Activated gamma-delta T cell treated with Interleukin-2 at 50 U/mL for 16 hours (primary cell): ENCODE measurements at places on chromosomes 12 and 14.

DNA sequence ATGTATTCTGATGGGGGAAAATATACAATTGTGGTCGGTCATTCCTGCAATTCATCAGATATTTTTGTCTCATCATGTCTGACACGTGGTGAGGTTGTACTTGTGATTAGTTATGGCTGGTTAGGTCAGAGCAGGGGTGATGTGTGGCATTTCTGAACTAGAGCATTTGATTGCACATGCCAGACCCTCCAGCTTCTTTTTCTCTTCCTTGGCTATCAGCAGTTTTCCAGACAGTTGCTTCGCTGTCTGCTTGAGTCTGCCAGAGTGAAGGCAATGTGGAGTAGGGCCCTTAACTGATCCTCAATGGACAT is 25.9 kb downstream of the TMEM117 start:
- DNase-seq: no peak

DNA sequence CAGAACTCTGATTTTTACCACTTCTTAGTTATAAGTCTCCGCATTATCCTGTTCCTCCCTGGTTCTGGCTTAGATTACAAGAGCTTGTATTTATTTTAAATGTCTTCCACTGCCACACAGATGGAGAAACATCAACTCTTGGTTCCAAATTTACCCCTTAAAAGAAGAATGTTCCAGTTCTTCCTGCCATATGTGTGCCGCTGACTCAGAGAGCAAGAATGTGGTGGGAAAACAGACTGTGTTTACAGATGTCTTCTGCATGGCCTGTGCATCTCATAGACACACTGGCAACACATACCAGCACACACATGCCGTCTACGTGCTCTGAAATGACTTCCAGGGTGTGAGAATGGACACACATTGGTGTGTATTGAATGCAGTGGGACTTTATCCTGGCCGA is 383.0 kb downstream of the LRIG3 start:
- DNase-seq: no peak

DNA sequence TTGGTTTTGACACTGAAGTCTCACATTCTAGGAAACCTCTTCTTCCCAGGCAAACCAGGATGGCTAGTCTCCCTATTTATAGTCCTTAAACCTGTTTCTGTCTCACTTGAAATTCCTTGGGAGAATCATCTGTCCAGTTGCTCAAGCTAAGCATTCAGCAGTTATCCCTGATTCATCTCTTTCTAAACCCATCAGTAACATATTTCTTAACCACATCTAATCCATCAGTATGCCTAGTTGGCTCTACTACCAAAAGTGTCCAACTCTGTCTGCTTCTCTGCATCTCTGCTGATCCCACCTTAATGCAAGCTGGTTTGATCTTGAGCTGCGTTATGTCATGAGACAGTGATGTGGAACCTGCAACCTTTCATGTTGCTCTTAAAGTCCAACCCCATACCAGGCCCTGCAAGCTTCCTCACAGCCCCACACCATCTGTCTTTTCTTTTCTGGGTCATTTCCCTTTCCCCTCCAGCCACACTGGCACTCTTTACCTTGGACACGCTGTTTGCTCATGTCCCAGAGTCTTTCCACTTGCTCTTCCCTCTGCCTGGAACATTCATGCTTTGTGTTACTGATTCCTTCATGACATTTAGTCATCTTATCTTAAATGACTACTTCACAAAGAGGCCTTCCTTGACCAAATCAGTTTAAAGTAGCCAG is 380.8 kb upstream of the RGS6 start:
- no peak for DNase-seq

DNA sequence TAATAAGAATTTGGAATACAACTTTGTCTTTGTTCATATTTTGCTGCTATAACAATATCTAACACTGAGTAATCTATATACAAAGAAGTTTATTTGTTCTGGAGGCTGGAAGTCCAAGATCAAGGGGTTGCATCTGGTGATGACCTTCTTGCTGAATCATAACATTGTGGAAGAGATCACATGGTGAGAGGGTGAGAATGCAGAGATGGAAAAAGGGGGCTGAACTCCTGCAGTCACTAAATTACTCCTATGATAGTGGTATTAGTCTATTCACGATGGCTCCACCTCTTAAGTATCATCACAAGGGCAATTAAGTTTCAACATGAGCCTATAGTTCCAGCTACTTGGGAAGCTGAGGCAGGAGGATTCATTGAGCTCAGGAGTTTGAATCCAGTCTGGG is 4.5 kb upstream of the AKAP6 start:
- DNase-seq: no peak

GRCh38 chr12:51744235-51744634 is 104.3 kb downstream of the FIGNL2 start:
- DNase-seq: no peak

DNA sequence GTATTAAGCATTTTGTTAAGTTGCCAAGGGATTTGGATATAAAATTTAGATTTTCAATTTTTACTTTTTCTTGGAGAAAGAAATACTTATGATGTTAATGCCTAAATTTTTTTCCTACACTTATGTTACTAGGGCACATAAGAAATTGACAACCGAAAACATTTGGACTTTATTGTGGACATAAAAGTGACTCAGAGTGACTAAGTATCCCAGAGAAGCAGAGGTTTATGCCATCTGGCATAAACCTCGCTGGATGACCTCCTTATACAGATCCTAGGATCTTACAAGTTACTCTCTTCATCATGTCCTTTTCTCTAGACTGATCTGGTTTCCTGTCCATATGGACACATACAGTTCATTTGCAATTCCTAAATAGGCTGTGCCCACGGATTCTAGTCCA is 89.8 kb downstream of the RERG start:
- no peak for DNase-seq

DNA sequence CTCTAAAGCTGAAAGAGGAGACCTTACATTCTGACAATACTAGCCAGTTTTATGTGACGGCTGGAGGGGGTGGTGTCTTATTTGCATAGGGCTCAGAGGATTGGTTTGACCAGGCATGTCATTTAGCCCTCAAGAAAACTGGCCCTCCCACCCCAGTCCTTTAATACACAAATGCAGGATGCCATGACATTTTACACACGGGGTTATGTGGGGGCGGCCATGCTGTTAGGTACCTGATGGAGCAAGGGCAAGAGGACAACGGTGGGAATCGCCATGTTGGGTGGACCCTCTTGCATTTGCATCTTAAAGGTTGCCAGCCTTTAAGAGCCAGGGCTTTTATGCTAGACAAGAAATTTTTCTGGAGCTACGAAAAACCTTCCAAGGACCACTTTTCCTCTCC is 23.3 kb downstream of the MDM2 start:
- DNase-seq: no peak

- DNase-seq: no peak
Observed at GRCh38 chr12:93957870-93958269, 190.5 kb upstream of the PLXNC1 start.

- DNase-seq: no peak
Observed at GRCh38 chr12:80107221-80107620, 7.9 kb downstream of the OTOGL start.

DNA sequence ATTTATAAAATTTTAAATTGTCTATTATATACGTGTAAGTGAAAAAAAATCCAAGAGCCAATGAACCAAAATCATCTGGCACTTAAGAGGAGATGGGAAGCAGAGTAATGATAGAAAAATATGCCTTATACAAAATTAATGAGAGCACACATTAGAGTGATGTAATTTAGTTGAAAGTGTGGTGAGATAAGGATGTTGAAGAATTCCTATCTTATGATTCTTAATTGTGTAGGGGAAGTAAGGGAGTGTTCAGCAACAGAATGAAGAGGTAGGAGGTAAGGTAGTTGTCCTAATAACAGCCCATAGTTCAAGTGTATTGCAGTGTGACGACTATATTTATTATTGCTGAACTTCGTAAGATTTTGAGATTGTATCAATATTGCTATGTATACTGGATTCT is 843.4 kb upstream of the FLRT2 start:
- no peak for DNase-seq

DNA sequence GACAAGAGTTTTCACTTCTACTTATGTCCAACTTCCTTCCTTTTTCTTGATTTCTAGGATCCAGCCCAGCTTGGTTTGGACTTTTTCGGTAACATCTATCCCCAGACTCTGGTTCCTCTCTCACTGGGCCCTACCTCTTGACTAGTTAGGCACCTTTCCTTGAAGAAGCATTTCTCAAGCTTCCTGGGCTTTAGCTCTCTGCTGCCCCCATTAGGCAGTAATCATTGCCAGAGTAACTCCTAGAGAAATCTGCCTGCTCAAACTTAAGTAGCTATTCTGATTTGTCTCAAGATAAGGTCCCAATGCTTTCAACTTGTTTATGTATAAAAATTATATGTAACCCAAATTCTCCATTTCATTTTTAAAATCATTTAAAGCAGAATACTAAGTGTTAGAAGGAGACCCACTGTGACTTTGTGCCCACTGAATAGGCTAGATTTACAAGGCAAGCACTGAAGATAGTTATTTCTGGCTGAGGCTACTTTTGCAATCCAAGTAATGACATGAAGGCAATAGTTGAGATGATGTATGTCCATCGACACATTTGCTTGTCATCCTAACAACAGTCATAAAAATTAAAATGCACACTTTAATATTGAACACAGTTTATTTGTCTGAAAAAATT is 275.0 kb upstream of the G2E3 start:
- no peak for DNase-seq

- DNase-seq: no peak
Observed at GRCh38 chr14:21309238-21309636, 29.4 kb downstream of the RPGRIP1 start.

DNA sequence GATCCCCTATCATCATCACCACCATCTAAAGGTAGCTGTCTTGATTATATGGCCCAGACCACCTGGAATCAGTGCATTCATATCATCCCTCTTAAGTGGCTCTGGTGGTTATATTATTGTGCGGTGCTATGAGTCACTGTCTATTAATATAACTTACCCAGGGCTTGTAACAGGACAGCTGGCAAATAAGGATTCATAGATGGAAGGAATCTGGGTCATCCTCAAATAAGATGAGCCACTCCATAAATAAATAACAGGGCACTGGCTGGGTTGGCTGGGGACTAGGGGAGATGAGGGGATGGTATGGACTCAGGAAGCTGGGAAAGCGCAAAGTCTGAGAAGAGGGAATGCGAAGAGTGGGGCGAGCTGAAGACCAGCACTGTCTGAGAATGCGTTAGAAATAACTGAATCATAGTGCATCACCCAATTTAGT is 216.1 kb downstream of the NUAK1 start:
- DNase-seq: no peak

- no peak for DNase-seq
Observed at GRCh38 chr12:64821116-64821630, 3.3 kb upstream of the TBC1D30 start.

- DNase-seq: no peak
Observed at GRCh38 chr14:91361233-91361811, 56.3 kb downstream of the CCDC88C start.

- DNase-seq: no peak
Observed at GRCh38 chr12:120936197-120936596, 32.0 kb upstream of the SPPL3 start.

DNA sequence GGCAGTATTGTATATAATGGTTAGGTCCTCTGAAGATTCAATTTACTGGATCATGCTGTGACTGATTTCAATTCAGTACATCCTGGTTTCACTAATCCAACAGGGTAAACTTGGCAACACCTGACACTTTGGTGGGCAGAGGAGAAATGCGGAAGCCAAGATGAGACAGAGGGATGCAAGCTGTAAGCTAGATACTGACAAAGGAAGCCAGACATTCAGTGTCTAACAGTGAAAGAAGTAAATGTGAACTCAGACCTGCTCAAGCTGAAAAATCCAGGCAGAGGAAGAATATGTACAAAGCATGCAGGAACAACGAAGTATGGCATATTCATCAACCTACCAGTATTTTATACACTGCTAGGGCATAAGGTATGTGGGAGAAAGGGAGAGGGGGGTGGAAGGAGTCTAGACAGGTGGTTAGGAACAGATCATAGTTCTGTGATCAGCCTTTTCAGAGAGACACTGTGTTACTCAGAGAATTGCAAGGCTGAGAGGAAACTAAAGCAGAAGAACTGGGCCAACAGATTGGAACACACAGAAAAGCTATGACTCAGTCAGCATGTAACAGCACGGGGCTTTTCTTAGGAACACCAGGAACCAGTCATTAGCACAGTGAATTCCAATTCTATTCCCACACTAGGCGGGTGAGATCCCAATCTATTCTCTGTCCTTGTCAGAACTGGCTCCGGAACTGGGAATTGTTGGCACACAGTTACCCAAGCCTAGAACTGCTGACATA is 40.3 kb downstream of the NELL2 start:
- DNase-seq: no peak

- DNase-seq: no peak
Observed at GRCh38 chr12:69099201-69099837, 140.1 kb upstream of the CPSF6 start.

DNA sequence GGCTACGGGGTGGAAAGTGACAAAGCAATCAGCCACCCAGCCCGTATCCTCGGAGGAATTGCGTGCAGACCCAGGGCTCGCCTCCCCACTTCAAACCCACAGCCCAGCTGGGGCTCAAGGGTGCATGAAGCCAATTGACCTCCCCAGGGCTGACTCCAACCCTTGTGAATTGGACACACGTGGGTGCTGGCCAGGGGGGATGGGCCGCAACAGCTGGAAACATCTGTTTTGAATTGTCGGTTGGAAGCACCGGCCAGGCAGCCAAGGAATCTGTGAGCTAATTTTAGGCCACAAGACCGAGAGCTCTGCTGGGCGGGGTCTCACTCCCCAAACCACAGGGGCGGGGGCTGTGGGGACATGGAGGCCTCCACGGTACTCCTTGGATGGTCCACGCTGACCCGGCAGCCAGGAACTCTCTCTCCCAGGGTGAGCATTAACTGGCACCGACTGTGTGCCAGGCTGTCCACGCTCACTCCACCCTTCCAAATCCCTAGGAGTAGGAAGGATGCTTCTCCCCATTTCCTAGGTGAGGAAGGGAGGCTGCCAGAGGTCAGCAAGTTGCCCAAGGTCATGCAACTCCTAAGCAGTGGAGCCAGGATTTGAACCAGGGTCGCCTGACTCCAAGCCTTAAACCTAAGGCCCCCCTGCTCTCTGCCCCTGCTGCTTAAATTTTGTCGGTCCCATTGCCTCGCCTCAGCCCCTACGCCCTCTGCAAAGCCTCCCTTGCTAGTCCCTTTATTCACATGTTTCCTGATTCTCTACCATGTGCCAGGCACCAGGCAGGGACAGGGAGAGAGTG is 11.9 kb upstream of the TMEM119 start:
- no peak for DNase-seq

DNA sequence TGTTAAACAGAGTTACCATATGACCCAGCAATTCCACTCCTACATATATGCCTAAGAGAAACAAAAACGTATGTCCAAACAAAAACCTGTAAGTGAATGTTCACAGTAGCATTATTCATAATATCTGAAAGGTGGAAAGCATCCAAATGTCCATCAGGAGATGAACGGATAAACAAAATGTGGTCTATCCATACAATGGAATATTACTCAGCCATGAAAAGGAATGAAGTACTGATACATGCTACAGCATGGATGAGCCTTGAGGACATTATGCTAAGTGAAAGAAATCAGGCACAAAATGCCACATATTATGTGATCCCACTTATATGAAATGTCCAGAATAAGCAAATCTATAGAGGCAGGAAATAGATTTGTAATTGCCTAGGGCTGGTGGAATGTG is 16.8 kb downstream of the MOK start:
- DNase-seq: no peak

- no peak for DNase-seq
Observed at GRCh38 chr12:39852346-39852745, 232.7 kb upstream of the ABCD2 start.

GRCh38 chr12:115934046-115934445 is 343.4 kb downstream of the MED13L start:
- no peak for DNase-seq
